ENCODE measurements at places on chromosomes 4 and X. TPM values are rescaled to one million over a fixed set of nuclear protein-coding genes. Genes with fewer than 3 reads are reported as not detected.

CA5B gene
- 4.9 TPM for total RNA-seq

SPARCL1 gene
- 77.0 TPM for total RNA-seq

TEX13D gene
- not detected for total RNA-seq

ATG4A gene
- total RNA-seq = 12.5 TPM

GRK4 gene
- total RNA-seq = 4.9 TPM

PSMD10 gene
- total RNA-seq = 7.8 TPM

FAM156A gene
- 3.2 TPM for total RNA-seq

PCYT1B gene
- 2.5 TPM for total RNA-seq

DNA sequence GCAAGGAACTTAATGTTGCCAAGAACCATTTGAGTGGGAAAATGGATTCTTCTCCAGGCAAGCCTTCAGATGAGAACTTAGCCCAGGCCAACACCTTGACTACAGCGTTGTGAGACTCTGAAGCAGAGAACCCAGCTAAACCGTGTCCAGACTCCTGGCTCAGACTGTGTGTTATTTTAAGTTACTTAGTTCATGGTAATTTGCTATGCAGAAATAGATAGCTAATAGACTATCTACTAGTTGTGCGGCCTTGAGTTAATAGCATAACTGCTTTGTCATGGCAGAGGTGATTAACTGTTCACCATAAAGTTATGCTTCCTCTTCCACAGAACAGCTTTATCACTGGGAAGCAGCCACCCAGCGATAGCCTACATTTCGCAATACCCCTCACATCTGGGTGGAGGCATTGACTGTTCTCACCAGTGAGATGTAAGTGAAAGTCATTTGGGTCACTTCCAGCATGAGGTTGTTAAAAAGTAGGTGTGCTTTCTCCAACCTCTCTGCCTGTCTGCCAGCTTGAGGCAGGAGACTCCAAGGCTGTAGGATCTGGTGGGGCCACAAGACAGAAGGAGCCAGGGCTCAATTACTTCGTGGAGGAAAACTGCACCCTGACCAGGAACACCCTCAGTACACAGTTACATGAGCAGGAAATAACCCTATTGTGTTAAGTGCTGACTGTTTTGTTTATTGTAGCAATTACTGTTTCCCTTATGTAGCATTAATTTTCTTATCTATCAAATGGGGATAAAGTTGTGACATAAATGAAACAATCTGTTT lies 94.2 kb downstream of the GPAT3 start:
- DNase-seq = no peak

DNA sequence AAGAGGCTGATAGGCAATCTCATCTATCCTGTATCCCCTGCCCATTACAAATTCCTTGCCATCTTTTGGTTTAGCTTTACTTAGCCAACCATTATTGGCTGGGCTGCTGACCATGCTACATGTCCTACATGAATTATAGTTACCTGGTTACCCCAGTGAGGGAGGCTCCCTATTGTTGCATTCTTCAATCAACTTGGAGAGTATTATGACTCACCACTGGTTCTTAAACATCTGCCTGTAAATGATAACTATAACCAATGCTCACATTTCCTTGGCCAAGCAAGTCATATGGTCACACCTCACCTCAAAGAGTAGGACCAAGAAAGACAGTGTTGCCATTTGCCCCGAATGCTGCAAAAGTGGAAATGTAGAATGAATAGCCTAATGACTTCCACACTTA lies 297.6 kb downstream of the IL15 start:
- no peak for DNase-seq

DNA sequence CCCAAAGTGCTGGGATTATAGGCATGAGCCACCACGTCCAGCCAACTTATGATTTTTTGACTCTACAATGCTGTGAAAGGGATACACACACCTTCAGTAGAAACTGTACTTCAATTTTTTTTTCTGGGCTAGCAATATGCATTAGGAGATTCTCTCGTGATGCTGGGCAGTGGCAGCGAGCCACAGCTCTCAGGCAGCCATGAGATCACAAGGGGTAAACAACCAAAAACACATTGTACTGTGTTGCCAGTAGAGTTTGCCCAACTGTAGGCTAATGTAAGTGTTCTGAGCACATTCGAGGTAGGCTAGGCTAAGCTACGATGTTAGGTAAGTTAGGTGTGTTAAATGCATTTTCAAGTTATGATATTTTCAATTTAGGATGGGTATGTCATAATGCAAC lies 25.7 kb downstream of the RAB33A start:
- no peak for DNase-seq

DNA sequence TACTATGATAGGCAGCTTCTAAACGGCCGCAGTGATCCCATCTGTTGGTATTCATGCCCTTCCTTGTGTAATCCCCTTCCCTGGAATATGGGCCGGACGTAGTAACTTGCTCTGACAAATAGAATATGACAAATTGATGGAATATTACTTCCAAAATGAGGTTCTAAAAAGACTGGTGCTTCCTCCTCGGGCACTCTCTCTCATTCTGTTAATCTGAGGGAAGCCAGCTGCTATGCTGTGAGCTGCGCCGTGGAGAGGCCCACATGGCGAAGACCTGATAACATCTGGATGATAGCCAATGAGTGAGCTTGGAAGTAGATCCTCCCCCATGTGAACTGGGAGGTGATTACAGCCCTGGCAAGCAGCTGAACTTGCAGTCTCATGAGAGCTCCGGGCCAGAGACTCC lies 27.2 kb upstream of the SLC25A4 start:
- DNase-seq = peak; percentile 86

GRCh38 chrX:48927123-48927522 lies 8.3 kb upstream of the PIM2 start:
- no peak for DNase-seq

DNA sequence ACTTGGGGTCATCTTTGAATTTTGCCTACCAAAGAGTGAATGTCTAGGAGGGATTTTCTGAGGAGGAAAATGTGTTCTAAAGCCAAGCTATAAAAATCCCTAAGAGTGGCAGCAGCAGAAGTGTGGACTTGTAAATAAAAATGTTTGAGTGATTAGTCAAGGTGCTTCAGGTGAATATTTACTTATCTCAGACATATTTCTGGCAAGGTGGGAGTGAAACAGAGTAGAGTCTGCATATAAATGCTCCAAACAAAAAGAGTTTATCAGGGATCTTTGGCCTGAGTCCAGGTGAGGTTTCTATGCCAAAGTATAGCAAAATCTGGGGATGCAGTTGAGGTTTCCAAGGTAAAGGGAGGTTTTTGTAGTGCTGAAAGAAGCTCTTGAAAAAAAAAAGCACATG lies 19.7 kb downstream of the CYSLTR1 start:
- DNase-seq = no peak

GRCh38 chr4:27414887-27415731 lies 554.5 kb downstream of the STIM2 start:
- DNase-seq = no peak

- DNase-seq = no peak
These were observed 408.3 kb downstream of the HNRNPD start for GRCh38 chr4:81965454-81965853.

DNA sequence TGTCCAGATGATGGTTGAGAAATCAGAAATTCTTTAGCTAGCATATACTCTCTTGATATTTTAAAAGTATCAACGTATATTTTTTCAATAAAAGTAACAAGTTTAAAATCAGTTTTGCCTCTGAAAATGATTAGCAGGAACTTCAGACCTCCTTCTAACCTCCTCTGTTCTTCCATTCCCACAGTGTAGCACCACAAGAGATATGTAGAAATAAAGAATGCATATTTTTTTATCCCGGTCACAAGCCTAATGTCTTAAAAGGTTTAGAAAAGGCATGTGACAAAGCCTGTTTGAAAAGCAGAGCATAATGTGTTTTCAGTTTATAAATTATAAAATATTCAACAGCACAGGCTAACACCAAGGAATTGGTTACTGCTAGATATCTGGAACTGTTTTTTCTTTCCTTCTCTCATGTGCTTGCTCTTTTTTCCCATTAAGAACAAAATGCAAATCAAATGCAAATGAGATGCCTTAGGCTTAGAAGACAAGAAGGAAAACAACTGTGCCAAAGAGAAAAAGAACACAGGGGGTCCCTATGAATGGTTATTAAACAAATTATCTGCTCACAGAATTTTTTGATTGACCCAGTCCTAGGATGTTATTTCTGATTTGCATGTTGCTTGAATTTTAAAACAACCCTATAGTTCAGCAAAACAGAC lies 351.7 kb upstream of the FAM241A start:
- DNase-seq = no peak

GRCh38 chr4:10809905-10810304 lies 125.3 kb upstream of the CLNK start:
- DNase-seq = no peak

DNA sequence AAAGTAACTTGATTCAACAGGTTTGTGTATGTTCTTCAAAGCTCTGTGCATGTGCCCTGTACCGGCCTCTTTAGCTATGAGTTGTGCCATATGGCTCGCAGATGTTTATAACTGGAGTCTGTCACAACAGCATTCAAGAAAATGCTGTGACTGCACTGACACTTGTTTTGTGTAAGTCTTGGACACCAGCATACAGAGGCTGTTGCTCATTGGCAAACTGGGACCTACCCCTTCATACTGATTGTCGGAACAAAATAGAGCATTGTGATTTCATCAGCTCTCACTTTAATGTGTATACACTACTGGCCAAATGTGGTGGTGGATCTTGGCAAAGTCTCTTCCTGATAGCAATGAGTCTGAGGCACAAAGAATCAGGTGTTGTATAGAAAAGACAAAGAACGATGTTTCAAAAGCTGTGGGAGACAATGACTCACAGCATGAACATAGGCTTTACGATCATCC lies 133.9 kb downstream of the EGF start:
- no peak for DNase-seq

DNA sequence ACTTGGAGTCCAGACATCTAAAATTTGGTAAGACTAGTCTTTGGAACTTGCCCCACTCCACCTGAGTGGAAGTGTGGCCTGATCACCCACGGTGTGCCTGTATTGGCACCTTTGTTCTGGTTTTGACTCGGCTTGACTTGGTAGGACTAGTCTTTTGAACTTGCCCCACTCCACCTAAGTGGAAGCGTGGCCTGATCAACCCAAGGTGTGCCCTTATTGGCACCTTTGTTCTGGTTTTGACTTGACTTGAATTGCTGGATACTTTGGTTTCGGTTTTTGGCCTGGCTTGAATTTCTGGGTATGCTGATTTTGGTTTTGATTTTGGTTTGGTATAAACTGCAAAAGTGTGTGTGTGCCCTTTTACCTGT lies 44.7 kb upstream of the UGT2B7 start:
- DNase-seq = no peak

- DNase-seq = no peak
These were observed 54.5 kb upstream of the FBXW7 start for GRCh38 chr4:152590179-152591031.

- DNase-seq = no peak
These were observed 82.7 kb upstream of the MAML3 start for GRCh38 chr4:140236654-140237169.

- DNase-seq = no peak
These were observed 135.6 kb downstream of the CHIC2 start for GRCh38 chr4:53928825-53929224.

DNA sequence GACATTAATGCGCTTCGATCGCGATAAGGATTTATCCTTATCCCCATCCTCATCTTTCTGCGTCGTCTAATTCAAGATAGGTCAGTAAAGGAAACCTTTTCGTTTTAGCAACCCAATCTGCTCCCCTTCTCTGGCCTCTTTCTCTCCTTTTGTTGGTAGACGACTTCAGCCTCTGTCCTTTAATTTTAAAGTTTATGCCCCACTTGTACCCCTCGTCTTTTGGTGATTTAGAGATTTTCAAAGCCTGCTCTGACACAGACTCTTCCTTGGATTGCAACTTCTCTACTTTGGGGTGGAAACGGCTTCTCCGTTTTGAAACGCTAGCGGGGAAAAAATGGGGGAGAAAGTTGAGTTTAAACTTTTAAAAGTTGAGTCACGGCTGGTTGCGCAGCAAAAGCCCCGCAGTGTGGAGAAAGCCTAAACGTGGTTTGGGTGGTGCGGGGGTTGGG lies 528 bp upstream of the FGF2 start:
- no peak for DNase-seq

DNA sequence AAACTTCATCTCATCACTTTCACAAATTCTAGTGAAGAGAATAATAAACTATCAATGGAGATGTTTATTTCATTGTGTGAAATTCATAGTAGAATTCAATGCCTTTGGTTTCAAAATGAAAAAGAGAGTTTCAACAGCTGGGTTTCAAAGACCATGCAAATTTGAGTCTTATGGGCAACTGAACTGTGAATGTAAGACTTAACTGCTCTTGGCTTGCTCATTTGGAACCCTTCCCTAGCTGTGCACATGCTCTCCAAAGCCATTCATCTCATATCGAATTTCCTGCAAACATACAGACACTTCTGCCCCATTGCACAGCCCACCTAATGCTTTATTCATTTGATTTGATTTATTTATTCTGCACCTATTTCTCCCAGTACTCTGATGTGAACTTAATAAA lies 154.5 kb downstream of the GRXCR1 start:
- DNase-seq = no peak
